ENCODE measurements at places on chromosomes 3 and 15.

- DNase-seq = no peak
Observed at GRCh38 chr3:99970198-99970597, 144.1 kb downstream of the FILIP1L start.

DNA sequence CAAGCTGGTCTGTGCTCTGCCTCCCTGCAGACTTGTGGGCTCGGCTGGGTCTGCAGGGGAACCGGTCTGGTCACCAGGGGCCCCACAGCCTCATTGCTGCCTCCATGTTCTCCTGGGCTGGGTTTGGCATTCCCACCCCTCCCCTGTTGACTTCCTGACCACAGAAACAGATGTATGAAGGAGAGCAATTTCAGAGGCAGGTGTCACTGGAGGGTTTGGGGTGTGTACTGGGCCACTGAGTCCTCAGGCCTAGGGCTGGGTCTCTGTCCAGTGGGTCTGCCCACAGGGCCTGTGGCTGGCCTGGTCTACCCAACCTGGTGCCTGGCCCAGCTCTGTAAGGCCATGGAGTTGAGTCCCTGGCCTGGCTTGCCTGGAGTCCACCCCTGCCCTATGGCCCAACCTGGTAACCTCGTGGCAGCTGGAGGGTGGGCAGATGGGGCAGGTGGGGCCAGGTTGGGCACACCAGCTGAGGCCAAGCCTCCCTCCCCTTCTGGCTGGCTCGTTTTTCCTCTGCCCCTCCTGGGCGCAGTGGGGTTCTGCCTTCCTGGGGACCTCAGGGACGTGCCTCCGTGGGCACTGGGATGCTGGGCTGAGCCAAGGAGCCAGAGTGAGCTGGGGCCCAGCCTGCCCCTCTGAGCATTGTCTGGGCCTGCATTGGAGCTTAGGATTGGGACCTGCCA, 20.8 kb downstream of the PLXNA1 start:
- DNase-seq = no peak

- no peak for DNase-seq
Observed at GRCh38 chr15:100889385-100890050, 9.9 kb downstream of the ALDH1A3 start.

GRCh38 chr3:70040386-70040785, 40.9 kb downstream of the SAMMSON start:
- DNase-seq = no peak

- no peak for DNase-seq
Observed at GRCh38 chr15:84600331-84600686, 500 bp upstream of the ZSCAN2 start.

All from natural killer cell treated with Interleukin-12 subunit alpha and Interleukin-12 subunit beta and Interleukin-15 and Interleukin-18, amount 100 ng/mL, for 72 hours (primary cell).